CD4-positive, alpha-beta T cell treated with Interleukin-6 at 100 ng/mL for 8 hours (primary cell): ENCODE measurements at places on chromosomes 11 and 22.

- DNase-seq: no peak
These were observed 13.7 kb downstream of the SULT4A1 start for GRCh38 chr22:43848366-43849171.

- no peak for DNase-seq
These were observed 13.2 kb downstream of the TANGO2 start for GRCh38 chr22:20034143-20034542.

- DNase-seq: no peak
These were observed 10.5 kb downstream of the RPL27A start for GRCh38 chr11:8693010-8693551.

- no peak for DNase-seq
These were observed 15.1 kb upstream of the CEP295 start for GRCh38 chr11:93646399-93646798.

DNA sequence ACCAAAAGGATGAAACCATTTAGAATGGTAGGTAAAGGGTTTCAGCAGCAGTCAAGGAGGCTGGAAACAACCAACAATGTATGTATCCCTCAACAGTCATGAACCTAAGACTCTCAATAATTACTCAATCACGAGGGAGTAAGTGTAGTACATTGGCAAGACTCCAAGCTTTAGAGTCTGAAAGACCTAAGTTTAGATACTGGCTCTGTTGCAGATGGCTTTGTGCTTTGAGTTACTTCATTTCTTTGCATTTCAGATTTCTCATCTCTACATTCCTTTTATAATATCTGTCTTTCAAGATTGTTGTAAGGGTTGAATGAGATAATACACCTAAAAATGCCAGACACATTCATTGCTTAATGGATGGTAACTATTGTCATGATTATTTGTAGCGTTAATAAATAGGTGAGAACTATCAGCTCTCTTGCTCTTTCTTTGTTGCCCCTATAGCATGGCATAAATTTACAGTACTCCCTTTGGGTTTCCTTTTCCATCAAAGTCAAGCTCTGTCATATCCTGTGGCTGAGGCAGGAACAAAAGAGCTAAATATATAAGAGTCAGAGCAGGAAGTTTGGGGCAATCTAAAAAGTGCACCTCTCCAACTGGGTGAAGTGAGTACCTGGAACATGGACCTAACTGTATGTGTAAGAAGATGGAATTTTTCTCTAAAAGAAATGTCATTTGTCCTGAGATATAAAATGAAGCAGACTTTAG lies 228.2 kb upstream of the ZC3H12C start:
- no peak for DNase-seq

DNA sequence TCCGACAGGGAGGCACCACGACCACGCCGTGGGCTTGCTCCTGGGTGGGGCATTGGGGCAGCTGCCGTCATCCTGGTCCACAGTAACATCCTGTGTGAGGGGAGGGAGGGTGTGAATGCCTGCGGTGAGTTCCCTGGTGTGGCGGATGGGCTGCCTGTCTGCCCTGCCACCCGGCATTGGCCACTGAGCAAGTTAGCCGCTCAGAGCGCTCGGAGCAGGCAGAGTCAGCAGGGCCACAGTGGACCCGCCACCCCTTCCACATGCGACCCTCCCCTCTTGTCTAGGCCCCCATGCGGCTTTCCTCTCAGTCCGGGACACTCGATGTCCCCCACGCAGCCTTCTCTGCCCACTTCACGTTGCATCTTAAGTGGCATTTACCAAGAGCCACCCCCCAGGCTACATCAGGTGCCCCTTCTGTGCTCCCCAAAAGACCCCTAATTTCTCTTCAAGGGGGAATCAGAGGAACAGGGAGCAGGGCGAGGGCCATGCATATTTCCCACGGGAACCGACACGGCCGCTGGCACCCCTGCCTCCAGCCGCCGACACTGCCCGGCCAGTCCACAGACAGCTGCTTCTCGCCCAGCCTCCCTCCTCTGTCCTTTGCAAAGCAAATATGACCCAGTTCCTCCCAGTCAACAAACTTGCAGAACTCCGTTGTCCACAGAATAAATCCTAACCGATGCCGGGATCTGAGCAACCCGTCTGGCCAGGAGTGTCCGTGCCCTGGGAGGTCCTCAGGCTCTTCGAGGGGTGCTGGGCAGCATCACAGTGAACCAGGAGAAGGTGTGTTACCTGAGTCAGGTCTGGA lies 1482.1 kb downstream of the TBC1D22A start:
- DNase-seq: no peak

GRCh38 chr22:26837784-26838470 lies 180.5 kb downstream of the MIAT start:
- no peak for DNase-seq

GRCh38 chr11:63478896-63479295 lies 12.1 kb downstream of the PLAAT5 start:
- peak; percentile 65 for DNase-seq

DNA sequence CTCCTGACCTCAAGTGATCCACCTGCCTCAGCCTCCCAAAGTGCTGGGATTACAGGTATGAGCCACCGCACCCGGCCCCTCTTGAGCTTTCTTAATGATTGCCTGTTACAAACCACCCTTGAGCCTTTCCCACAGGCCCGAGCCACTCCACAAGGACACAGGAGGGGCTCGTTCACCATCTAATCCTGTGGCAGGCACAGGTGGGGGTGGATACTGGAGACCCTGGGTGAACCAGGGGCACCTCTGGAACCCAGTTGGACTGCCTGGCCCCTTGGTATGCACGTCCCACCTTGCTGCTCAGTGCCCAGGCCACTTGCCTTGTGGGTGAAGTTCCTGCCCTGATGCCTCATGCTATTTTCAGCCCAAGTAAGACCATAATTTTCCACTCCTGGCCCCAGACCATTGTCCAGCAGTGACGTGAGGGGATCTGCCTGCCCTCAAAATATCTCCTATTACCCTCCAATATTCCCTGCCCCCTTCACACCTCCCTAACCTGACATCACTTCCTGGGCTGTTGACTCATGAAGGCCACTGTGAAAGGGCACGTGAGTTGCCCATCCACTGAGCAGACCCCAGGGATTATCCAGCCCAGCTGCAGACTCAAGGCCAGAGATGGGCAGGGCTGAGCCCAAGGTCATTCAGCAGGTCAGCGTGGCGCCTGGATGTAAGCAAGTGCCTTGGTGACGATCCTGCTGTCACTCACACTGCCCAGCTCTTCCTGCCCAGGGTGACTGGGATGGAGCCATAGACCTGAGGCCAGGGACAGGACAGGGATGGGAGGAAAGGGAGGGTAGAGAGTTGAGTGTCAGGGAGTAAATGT lies 19.6 kb downstream of the P2RY2 start:
- no peak for DNase-seq

GRCh38 chr11:95576146-95576845 lies 213.3 kb downstream of the FAM76B start:
- no peak for DNase-seq

GRCh38 chr11:31802000-31802551 lies 9.0 kb downstream of the PAX6 start:
- DNase-seq: no peak

DNA sequence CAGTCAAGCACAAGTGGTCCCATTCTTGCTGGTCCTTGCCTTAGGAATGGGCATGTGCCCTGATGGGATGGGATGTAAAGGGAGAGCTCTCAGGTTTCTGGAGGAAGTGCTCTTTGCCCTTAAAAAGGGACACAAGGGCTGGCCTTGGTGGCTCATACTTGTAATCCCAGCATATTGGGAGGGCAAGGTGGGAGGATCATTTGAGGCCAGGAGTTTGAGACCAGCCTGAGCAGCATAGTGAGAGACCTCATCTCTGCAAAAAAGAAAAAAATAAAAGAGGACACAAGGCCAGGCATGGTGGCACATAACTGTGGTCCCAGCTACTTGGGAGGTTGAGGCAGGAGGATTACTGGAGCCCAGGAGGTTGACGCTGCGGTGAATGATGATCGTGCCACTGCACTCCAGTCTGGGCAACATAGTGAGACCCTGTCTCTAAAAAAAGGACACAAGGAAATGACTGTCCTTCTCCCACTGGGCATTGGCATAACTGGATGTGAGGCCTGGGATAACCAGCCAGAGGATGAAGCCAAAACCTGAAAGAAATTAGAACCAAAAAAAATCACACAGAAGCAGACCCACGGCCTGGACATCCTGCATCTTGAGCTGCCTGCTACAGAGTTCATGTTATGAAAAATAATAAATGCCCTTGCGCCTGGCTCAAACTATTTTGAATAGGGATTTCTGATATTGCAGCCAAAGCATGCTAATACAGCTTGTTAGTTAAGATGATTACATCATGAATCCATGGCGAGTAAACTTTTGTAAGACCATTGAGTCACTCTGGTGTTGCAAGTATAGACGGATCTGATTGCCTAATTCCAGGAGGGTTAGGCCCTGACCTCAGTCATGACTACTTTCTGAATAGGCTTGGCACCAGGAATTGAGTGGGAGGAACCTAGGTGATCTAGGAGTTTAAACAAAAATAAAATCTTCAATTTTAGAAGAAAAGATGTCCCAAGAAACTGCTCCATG lies 12.9 kb upstream of the CRKL start:
- no peak for DNase-seq

DNA sequence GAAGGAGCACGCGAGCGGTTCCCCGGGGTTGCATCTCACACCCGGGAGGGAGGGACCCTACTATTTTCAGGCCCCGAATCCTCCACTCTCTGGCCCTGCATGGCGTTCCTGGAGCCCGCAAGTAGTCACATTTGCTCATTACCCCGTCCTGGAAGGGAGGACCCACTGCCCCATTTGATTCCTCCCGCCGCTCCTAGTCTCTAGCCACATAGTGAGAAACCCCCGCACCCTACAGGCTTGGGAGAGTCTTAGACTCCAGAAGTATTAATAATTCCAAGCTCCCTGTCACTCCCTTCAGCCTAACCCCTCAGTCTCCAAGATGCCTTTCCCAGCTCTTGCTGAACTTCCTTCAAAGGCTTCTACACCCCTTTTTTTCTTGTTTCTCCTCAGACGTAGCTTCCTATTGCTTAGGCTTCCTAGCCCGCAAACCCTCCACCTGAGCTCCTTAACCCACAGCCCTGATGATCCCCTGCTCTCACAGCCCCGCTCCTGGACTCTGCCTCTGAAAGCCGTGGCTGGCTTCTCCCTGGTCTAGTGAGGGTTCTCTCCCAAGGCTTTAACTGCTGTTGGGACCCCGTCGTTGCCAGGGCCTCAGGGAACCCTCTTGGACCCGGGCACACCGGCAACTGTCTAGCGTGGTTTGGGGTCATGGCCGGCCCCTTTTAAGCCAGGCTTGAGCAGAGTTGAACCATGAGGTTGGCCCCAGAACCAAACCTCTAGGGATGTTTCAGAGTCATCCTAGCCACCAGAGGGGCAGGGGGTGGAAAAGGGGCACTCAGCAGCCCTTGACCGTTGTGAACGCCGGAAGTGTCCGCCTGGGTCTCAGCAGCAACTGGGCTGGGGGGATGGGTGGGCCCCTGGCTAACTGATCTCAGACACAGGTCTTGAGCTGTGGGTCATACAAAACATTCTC lies 862 bp downstream of the GGA1 start:
- DNase-seq: no peak

DNA sequence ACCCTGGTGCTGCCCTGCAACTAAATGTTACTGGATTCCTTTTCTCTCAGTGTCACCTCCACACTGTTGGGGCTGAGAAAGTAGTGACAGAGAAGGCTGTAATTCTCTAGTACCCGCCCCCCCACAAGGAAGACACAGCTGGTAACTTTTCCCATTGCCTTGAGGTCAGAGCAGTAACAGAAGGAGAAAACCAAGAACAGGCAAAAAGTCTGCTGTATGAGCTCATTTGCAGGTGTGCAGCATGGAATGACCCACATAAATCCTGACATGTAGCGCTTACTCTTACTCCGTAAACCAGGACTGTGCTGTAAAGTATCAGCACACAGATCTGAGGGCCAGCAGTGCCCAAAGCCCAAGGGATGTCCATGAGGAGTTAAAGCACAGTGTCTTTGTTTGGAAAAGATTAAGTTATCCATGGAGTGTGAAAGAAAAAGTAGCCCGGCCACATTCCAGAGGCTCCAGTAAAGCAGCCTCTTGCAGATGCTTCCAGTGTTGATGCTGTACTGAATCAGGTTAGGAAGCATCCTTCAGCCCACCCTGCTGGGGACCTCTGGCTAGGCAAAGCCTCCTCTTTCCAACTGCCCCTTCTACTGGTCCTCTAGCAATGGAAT lies 120.7 kb downstream of the PLEKHA7 start:
- no peak for DNase-seq

DNA sequence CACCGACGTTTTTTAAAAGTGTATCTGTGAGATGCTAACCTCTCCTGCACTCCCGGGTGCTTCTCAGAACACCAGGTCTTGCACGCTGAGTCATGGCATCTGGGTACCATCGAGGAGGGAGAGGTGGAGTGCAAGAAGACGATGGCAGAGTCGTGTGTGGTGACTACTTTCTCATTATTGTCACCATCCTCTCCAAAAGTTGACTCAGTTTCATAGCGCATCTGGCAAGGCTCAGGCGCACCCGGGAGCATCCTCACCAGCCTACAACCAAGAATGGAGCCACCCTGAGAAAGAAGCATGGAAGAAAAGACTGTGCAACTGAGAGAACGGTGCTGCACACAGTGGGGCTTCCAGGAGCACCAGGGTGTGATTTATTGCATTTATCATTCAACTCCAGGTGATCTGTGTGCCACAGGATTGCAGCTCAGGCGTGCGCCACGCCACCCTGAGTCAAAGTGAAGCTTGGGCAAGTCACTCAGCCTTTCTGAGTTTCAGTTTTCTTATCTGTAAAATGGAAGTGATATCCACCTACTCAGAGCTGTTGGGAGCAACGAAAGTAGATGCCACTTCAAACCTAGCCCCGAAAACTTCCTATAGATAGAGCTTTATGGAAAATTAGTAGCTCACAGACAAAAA lies 65.4 kb downstream of the LINC01488 start:
- no peak for DNase-seq

DNA sequence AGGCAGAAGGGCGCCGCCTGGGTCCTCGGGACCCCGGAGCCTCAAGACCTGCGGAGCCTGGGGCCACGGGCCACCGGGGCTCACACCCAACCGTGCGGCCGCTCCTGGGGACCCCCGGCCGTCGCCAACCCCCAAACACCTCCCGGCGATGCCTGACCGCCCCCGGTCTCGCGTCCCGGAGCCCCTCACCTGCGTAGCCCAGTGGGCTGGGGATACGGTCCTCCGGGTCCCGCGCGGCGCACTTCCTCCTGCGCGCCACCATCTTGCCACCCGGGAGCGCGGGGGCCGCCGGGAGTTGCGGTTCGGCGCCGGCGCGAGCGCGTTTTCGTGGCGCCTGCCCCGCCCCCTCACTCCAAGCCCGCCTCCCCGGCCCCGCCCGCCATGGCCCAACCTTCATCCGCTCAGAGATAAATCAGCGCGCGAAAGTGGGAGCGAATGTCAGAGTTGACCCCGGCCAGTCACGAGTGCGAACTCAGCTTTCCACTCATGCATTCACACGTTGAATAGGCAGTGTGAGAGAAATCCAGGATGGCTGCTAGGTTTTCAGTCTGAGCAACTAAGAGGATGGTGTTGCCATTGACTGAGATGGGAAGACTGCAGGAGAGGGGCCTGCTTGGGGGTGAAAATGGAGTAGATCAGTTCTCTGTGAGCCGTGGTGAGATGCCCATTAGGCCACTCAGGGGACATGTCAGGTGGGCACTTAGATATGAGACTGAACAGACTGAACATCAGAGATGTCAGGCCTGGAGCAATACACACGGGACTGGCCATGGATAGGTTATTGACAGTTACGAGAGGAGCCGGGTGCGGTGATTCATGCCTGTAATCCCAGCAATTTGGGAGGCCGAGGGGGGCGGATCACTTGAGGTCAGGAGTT lies at the start of gene RRP7A:
RRP7A (minus strand) TSS at position 272 of the 877 bp plus-strand sequence; CDS start at position 262, 10 bp downstream.
- DNase-seq: peak; percentile 79

- DNase-seq: no peak
These were observed 16.7 kb upstream of the MYEOV start for GRCh38 chr11:69277074-69277809.

- no peak for DNase-seq
These were observed 444.4 kb downstream of the BUD13 start for GRCh38 chr11:116328391-116328790.
